ENCODE measurements at places on chromosomes 11 and 22.
A peak's percentile ranks its signal among the peaks of the same experiment; 100 is the strongest.

DNA sequence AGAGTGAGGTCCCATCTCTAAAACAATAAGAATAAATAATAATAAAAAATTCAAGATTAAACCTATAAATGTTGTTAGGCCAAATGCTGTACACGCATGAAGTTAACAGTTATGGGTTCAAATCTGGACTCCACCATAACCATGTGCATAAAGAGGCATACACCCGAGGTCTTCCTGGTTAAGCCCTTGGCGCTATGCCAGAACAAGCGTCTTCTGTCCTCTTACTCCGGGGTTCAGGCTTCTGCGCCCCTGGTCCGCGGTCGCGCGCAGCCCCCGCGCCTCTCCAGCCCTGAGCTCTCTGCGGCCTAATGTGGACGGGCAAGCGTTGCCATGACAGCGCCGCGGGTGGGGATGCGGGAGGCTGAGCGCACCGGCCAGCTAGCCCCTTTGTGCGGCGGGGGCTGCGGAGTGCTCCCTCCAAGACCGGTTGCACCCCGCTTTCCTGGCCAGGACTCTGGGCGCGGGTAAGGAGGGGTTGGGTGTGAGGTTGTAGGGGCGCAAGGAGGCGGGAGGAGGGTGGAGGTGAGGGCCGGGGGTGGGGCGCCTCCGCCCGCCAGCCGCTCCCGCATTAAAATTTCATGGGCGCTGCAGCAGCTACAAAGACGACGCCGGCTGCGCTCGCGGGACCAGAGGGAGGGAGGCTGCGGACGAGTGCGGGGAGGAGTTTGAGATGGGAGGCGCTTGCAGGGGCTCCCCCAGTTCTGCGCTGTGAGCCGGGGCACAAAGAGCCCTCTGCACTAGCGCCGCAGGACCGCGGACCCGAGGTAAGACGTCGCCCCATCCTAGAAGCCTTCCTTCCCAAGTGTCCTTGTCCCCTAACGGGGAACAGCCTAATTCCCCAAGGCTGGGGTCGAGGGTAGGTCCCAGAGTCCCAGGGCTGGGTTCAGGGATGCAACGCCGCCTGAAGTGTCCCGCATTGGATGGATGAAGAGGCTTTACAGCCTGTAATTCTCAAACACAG is at the start of gene MIAT:
TSS of gene MIAT (plus strand) at position 698 of the 961 bp plus-strand sequence.
- DNase-seq: no peak

DNA sequence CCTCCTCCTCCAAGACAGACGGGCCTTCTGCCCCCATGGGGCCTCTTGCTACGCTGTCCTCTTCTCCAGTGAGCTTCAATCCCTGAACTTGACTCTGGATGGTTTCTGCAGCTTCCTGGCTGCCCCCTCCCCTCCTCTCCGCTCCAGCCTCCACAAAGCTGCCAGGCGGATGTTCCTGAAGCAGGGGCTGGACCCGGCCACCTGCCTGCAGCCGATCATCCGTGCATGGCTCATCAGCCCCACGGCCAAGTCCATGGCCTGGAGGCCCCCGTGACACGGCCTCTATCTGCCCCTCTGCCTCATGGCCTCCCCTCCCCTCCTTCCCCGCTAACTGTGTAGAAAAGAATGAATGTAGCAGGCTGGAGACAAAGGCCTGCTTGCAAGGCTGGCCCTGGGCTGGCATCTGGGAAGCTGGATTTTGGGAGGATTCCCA is 6.8 kb upstream of the SUN2 start:
- no peak for DNase-seq

DNA sequence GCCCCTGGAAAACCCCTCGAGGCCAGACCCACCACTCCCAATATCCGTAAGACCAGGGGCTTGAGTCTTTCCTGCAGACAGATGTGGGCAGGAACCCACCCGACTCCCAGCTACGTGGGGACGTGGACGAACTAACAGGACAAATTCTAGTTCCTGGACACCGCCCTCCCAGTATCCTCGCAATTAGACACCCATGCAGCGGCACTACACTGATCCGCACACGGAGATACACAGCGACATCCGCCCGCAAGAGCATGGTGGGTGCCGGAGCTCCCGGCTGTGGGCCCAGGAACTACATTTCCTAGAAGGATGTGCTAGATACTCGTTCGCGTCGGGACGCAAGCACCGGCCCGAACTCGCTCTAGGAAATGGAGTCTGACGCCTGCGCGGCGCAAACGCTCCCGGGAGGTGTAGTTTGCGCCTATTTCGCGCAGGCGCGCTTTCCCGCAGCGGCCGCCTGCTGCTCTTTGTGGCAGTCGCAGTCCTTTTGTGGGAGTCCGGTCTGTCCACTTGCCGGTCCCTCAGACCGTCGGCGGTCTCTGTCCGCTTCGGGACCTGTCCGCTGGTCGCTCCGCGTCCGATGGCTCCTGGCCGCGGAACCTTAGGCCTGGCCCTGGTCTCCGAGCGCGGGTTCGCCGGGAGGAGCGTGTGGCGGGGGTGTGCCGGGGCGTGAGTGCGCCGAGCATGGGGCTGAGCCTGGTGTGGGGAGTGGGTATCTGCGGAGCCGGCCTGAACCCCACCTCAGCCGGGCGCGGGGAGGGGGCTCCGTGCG is at the start of gene ZNF74:
TSS of gene ZNF74 (plus strand) at position 447 of the 772 bp plus-strand sequence. CDS start 478 bp downstream, outside the sequence.
- DNase-seq: peak; percentile 34

DNA sequence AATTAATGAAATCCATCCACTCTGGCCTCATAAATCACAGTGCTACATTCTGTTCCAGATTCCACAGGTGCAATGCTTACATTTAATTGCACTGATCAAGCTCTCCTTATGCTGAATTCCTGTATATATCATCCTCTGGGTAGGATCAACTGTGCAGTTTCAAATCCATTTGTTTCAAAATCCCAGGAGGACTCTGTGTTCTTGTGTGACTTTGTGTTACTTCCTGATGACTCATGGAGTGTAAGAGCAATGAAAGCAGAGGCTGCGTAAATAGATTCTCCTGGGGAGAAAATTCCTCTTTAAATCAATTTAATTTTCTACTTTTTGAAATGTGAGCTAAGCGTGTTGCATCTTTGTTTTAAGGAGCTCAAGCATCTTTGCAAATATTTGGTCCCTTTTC is 752.7 kb downstream of the METTL15 start:
- no peak for DNase-seq

DNA sequence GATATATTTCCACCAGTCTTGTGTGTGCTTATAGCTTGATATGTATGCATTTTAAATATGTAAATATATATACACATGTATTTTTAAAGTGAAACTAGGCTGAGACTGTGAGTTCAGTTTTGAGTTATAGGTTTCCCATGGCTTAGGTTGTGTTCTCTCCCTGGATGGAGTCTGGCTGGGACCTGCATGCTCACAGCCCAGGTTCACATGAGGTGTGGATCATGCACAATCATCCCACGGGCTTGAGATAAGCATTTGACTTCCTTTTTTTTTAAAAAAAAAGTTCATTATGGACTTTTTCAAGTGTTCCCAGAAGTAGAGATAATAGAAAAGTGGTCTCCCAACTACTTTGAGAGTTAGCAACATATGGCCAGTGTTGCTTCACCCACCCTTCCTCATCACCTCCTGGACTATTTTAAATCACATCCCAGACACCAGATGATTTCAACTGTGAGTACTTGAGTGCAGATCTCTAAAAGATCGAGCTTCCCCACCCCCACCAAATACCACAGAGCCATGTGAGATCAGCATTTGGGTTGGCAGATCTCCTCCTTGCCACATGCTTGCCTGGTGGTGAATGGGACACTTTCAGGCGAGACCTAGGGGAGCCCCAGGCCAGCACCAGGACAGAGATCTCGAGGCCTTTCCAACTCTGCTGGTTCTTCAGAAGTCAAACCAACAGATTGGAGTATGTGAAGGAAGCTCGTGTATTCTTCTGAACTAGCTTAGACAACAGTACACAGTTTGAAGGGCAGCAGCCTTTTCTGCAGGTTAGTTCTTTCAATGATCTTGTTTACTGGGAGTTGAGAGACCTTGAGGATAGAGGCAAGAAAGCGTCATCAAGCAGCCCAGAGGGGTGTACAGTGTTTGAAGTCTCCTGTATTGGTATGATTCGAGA is 15.9 kb downstream of the MED15 start:
- DNase-seq: no peak

- no peak for DNase-seq
These were observed 825 bp downstream of the SLC1A2 start for GRCh38 chr11:35418282-35419183.

GRCh38 chr22:45946805-45947600 is 30.0 kb downstream of the WNT7B start:
- DNase-seq: no peak

DNA sequence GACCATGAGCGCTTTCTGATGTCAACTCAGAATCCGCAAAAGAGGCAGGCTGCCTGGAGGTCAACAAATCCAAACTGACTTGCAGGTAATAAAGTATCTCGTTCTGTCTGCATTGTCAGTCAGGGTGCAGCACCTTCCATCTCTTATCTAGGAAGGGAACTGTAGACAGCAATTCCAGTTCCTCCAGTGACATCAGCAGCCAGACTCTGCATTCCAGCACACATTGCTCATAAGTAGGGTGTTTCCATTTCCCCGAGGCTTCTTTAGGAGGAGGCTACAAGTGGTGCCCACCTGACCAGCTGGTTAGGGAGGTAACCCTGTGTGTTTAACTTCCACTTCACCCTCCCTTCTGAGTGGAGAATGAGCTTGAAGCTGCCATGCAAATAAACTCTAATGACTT is 53.3 kb downstream of the NTM start:
- no peak for DNase-seq

DNA sequence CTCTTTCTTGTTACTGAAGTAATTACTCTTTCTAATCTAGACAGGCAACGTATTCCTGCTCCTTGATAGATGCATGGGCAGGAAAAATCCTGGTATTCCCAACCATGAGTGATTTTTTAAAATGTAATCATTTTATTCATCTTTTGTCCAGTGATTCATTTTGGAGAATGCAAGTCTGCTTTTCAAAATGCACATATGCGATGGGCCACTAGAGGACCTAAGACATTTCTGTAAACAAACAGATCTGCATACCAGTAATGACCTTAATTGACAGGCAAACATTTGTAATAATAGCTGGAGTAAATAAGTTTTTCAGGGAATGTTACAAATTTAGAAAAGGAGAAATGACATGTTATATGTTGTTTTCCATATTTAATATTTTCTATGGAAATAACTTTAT is 1167.6 kb downstream of the JRKL start:
- no peak for DNase-seq

DNA sequence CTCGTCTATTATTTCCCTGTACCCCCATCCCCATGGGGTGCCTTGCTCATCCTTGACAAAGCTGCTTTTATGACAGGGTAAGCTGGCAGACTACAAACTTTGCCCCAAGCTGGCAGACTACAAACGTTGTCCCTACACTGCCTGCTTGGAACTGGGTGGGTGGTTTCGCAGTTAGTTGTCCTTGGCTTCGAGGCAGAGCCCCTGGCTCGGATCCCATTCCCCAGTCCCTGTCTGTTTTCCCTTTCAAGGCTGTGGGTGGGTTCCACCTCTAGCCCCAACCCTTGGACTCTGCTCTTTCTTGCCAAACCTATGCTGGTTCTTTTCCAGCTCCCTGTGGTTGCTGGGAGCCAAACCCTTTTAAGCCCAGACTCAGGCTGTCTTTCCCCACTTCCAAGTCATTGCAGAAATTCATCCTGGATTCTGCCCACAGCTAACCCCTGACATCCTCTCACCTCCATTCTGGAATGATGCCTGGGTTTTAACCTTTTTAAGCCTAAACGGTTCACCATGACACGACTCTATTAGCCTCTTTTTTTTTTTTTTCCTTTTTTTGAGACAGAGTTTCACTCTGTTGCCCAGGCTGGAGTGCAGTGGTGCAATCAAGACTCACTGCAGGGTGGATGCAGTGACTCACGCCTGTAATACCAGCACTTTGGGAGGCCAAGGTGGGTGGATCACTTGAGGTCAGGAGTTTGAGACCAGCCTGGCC is 9.2 kb upstream of the RBM14 start:
- DNase-seq: no peak

- DNase-seq: no peak
These were observed 81.2 kb downstream of the OR5AK2 start for GRCh38 chr11:57069942-57070341.

- no peak for DNase-seq
These were observed 6.3 kb downstream of the MMP3 start for GRCh38 chr11:102837156-102837555.

GRCh38 chr11:842370-843002 is at the start of the genes POLR2L and TSPAN4:
Gene POLR2L (minus strand): TSS chr11:842529. CDS start chr11:842508, 21 bp downstream.
Gene TSPAN4 (plus strand): TSS chr11:842852. CDS start chr11:850305, 7,453 bp downstream.
- DNase-seq: peak; percentile 49

DNA sequence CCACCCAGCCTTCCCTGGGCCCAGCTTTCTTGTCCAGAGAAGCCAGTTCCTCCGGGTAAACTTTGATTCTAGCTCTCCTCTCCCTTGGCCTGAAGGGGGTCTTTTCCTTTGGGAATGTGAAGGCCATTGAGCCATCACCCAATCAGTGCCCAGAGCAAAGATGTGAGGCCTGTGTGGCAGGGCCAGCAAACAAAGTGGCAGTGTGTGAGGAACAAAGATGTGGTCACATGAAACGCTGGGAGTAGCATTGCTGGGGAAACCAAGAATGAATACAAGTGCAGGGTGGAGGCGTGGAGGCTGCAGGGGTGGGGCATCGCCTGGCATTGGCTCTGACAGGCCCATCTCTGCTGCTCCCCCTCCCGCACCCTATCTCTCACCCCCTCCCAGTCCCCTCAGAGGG is 91.9 kb upstream of the BID start:
- no peak for DNase-seq

DNA sequence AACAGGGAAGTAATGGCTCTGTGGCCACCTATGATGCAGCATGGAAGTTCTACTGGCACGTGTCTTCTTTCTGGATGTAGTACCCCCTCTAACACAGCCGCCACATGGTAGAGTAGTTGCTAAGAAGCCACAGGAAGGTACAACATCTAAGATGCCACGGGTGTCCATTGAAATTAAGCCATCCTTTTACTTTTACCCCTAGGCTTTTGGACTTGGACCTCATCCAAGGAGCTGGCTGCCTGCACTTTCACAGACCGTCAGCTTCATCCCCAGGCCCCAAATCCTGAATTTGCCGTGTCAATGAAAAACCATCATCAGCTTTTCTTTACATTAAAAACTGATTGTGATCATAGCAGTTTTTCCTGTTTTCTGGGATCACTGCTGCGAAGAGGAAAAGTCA is 102.4 kb downstream of the RPL27A start:
- no peak for DNase-seq

DNA sequence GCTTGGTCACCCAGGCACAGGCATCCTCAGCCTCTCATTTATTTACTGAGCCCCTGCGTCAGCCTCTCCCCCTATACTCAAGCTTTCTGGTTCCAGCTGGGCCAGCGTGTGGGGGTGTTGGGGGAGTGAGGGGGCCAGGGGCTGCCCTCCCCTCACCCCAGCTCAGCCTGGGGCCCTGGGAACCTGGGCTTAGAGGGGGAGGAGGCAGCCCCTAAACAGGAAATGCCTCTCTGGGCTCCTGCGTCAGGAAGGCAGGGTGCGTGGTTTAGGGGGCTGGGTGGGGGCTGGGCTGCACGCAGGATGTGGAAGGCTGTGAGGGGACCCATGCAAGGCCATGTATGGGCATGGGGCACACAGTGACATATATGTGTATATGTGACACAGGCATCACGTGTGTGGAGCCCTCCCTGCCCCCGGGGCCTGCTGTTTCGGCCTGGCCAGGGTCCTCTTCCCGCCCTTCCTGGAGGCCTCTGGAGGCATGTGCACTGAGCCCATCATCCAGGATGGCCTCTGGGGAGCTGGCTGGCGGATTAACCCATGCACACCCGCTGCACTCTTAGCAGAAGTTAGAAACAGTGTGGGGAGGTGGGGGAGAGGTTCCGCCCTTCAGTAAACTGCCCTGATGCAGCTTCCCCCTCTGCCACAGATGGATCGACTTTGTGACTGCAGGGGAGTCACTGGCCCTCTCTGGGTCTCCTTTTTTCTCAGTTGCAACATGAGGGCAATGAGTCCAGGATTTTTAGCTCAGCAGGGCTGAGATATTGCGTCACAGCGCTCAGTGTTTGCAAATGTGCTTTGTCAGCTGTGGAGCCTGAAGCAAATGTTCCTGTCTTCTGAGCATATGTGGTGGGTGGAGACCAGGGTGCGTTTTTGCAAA is 1.1 kb upstream of the CD248 start:
- no peak for DNase-seq

Measured in esophagus squamous epithelium (tissue), 5 donors.